ENCODE measurements at places on chromosomes 16 and 17.

DNA sequence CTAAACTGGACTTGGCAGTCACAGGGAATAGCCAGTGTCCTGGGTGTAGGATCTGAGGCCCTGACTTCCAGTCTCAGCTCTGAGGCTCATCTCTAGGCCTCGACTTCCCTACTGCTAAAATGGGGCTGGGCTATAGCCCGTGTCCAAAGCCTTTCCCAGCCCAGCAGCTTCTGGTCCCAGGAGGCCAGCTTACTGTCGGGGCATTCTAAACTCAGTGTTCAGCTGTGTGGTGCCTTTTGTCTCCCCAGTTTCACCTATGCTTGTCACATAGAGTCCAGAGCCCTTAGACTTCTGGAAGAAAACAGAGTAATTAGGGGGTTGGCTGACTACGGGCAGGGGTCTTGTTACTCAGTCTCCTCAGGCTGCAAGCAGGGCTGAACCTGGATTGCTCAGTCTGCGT, 94.8 kb downstream of the WSCD1 start:
- DNase-seq = no peak

DNA sequence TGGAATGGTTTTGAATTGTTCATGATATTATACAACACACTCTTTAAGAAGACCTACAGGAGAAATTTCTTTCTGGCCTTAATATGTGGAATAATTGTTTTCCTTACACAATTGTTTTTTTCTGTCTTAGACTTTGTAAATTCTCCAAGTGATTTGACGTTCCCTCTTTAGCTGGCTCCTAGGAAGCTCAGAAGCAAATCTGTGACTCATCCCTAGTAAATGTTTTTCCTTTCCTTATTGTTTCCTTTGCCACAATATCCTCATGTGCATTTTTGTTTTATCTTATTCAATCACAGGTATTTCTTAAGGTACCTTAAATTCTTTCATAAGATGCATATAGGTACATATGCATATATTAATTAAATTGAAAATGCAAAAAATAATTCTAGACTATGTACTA, 13.5 kb downstream of the KIAA0753 start:
- DNase-seq = no peak

DNA sequence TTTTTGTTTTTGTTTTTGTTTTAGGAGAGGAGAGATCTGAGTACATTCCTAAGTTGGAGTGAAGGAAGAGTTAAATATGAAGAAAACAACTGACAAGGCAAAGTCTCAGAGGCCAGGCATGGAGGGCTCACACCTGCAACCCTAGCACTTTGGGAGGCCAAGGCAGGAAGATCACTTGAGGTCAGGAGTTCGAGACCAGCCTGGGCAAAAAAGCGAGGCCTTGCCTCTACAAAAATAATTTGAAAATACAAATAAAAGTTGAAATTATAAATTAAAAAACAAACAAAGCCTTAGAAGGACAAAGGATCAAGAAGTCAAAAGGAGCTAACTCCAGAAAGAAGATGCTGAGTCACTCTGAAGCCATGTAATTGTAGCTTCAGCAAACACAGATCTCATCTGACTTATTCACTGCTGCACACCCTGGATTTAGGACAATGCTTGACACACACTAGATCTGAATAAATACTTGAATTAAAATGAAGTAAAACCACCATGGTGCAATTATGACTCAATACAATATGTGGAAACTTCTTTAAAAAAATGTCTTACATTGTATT, 9.1 kb downstream of the CEP20 start:
- DNase-seq = no peak

- DNase-seq = no peak
Measured at GRCh38 chr16:82504836-82505235, 121.9 kb upstream of the CDH13 start.

GRCh38 chr17:37726248-37726647, 18.6 kb downstream of the HNF1B start:
- no peak for DNase-seq

DNA sequence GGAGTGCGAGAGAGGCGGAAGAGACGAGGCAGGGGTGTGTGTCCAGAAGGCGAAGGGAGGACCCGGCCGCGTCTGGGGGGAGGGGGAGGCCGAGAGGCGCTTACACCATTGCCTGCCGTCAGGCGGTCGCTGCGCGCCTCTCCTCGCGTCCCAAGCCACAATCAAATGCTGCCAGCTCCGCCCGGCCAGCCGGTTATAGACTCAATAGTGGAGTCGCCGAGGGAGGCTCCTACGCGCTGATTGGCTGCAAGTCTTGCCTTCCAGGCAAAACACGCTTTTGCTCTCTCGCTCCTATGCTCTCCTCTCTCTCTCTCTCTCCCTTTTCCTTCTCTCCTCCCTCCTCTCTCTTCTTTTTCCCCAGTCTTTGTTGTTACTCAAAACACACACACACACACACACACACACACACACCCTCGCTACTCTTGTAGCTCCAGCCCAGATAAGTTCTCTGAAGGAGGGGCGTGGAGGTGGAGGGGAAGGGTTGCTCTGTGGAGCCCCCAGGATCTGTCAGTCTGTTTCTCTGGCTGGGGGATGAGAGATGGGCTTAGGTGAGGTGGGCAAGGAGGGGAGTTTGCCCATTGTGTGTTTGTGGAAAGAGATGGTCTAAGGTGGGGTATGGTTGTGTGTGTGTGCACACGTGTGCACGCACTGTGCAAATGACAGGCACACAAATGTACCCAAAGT, at the start of gene DLX3:
DLX3 (minus strand) TSS at position 170 of the 684 bp plus-strand sequence. CDS start 226 bp downstream, outside the sequence.
- DNase-seq = no peak

- DNase-seq = peak; percentile 81
Measured at GRCh38 chr16:31179747-31180459, at the start of gene FUS. FUS (plus strand) TSS chr16:31180139; CDS start chr16:31180215, 76 bp downstream.

- no peak for DNase-seq
Measured at GRCh38 chr16:3879258-3879886, 1.1 kb downstream of the CREBBP start.

GRCh38 chr17:78266771-78267170, 35.3 kb downstream of the TMEM235 start:
- no peak for DNase-seq

DNA sequence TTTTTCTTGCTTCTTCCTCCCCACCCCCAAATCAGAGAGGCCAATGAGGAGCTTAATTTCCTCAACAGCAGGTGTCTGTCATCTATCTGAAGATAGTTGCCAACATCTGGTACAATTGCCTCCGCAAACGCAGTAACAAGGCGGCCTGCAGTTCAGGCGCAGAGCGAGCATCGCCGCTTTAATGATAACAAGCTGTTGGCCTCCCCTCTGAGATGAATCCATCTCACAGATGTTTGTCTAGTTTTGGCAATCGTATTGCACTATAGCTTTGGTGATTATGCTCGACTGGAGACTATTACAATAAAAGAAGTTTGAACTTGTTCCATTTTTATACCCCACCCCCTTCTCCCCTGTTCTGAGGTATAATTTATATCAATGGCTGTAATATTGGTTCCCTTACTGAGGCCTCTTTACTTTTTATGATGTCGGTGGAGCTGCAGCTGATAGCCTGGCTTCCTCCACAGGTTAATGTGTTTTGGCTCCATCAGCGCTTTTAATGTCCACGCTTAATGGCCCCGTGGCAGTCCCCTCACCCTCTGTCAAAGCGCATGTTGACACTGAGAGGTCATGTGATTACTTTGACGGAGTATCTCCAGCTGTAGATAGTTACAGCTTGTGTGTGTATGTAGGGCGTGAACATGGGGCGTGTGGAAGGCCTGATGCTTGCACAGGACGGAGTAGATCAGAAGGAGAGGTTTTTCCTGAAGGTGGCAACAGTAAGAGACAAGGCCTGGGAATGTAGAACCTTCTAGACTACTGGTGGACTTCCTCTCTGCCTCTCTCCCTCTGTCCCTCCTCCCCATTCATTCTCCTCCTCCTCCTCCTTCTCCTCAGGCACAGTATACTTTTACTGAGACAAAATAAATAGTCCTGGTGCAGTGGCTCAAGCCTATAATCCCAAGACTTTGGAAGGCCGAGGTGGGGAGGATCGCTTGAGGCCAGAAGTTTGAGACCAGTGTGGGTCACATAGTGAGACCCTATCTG, 164.7 kb downstream of the MSI2 start:
- no peak for DNase-seq

GRCh38 chr16:86517652-86518258, 7.4 kb downstream of the FOXF1 start:
- no peak for DNase-seq

GRCh38 chr17:62111562-62112171, 46.6 kb upstream of the MED13 start:
- DNase-seq = no peak

DNA sequence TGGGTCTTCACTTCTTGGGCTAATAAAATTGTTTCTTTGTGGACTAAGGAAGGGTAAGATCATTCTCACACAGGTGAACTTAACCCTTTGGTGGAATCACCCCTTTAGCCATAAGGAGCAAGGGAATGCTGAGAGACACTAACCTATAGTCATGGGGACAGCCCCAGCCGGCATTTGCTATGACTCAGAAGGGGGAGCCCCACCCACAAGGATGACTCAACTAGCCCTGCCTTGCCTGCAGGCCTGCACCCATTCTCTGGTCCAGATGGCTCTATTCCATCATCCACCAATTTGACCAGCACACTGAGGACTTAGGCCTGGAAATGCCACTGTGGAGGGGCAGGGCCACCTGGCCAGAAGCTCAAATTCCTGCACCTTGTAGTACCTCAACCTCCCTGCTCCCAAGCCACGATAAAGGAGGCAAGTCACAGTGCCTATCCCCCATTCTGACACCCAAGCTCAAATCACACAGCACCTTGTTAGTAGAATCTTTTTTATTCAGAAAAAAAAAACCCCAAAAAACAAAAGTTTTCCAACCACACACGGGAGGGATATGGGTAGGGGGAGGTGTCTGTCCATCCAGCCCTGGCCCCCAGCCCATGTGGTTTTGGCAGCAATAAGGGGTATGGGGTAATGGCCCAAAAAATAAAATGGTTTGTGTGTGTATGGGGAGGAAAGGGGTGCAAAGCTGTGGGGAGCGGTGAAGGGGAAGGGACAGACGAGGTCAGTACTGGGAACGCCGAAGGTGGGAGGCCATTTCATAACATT, 3.0 kb downstream of the PFN1 start:
- DNase-seq = peak; percentile 72

DNA sequence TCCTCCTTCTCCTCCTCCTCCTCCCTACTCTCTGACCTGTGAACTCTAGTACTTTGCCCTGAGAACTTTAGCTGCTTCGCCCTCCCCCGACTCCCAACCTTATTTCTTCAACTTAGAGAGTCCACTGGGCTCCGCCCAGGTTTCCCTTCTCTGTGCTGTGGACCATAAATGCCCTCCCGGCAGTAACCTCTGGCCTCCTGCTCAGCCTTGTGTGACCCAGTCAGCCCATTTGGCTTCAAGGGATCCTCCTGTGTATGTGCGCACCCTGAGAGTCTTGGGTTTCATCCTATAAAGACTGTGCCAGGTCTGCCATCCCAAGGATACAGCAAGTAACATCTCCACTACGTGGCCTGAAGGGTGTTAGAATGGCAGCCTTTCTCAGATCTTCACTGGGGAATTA, 275.6 kb upstream of the C16orf82 start:
- DNase-seq = no peak

- DNase-seq = no peak
Measured at GRCh38 chr16:17777408-17777863, 306.7 kb upstream of the XYLT1 start.

GRCh38 chr16:50313596-50314478, 47.5 kb downstream of the ADCY7 start:
- DNase-seq = peak; percentile 27

GRCh38 chr17:19542247-19542646, 8.6 kb downstream of the SLC47A1 start:
- DNase-seq = no peak

GRCh38 chr17:36936455-36937000, 747 bp upstream of the LHX1 start:
- no peak for DNase-seq

DNA sequence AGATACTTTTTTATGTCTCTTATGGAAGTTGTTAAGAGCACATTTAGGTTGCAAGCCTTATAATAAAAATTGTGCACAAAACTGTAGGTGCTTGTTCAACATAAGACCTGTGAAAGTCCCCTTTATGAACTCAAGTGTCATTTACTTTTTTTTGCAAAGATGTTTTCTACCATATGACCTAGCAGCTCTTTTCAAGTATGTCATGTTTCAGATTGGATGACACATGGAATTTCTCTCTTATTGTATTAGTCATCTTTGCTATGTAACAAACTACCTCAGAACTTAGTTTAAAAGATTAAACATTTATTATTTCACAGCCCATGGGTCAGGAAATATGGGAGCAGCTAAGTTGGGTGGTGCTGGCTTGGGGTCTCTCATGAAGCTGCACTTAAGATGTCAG, 57.9 kb downstream of the PHKB start:
- DNase-seq = no peak

DNA sequence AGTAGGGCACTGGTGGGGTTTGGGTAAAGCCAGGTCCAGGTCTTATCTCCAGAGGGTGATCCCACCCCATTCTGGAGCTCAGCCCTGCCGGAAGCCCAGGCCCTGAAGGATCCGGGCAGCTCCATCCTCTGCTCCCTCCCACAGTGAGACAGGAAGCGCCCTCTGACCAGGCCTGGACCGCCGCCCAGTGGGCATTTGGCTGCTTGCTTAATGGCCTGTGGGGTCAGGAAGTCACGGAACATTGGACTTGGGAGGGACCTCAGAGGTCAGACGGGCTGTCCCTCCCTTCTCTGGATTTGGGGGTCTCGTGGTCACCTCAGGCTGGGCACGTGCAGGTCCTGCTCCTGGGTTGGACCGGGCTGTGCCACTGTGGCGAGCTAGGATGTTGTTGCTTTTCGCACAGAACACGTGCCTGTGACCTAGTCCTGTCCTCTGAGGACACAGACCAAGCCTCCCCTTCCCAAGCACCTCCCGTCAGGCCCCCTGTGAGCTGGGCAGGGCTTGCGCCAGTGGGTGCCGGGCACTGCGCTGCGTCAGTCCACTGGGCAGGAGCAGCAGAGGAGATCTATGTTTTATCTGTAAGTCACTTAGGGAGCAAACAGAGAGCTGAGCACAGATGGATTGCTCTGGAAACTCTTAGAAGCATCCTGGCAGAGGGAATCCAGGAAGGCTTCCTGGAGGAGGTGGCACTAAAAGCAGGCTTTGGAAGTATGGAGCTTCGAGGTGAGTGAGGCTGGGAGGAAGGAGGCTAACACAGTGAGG, 49.4 kb upstream of the GSE1 start:
- DNase-seq = no peak

DNA sequence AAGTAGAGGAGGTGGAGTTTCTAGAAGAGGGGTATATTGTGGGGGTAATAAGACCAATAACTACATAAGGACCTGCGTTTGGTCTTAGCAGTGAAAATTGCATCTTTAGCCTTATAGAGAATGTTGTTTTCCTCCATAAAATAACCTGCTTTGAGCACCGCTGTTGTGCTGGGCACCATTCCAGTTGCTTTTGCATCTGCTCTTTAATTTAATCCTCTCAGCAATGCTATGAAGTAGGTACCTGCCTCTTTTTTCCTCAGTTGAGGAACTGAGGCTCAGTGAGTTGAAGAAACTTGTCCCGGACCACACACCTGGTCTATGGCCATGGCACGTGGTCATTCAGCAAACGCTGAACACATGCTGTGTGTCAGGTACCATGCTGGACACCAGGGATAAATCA, 238.1 kb downstream of the MSI2 start:
- DNase-seq = no peak

GRCh38 chr16:6081320-6081976, 983.9 kb upstream of the EEF2KMT start:
- no peak for DNase-seq

Measured in T-helper 22 cell (primary cell).